ENCODE measurements at places on chromosomes 6 and 20.
A peak's percentile ranks its signal among the peaks of the same experiment; 100 is the strongest.

GRCh38 chr20:48897305-48898010 lies 24.1 kb upstream of the ARFGEF2 start:
- no peak for DNase-seq

DNA sequence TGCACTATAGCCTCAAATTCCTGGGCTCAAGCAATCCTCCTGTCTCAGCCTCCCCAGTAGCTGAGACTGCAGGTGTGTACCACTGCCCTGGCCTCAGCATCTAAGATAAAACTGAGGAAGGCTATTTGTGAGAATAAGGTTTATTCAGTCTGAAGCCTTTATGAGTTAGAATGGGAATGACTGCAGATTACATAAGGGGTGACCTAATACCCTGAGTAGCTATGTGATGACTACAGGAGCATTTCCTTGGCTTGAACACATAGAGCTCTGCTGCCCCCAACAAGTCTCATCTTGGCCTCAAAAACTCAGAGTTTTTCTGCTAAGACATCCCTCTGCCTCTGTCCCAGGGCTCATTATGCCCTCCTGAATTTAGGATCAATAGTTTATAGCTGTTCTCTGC lies 7.6 kb downstream of the GSS start:
- DNase-seq = no peak

DNA sequence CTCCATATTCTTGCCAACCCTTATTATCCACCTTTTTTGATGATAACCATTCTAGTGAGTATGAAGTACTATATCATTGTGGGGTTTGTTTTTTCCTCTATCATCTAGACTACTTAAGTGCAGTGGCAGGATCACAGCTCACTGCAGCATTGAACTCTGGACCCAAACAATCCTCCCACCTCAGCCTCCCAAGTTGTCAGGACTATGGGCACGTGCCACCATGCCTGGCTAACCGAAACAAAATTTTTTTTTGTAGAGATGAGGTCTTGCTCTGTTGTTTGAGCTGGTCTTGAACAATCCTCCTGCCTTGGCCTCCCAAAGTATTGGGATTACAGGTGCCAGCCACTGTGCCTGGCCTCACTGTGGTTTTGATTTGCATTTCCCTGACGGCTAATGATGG lies 67.5 kb downstream of the TRPC4AP start:
- no peak for DNase-seq

GRCh38 chr20:21232546-21233280 lies 70.4 kb upstream of the XRN2 start:
- no peak for DNase-seq

- DNase-seq = no peak
Measured at GRCh38 chr20:53130795-53131194, 158.6 kb downstream of the TSHZ2 start.

DNA sequence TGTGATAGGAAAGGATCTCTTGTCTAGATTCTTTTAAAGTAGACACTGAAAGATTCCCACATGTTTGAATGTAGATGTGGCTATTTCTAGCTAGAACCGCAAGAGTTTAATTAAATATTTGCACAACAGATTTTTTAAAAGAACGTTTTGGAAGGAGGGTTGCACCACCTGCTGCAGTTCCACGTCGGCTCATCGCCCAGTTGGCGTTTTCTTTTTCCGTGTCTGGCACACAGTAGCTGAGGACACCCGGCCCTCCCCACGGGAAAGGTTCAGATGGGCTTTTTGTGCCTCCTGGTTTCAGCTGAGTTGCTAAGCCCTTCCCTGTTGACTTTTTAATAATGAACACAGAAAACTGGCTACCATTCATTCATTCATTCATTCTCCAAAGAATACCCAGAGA lies 41.8 kb upstream of the DOK5 start:
- no peak for DNase-seq

GRCh38 chr20:1618954-1619540 lies 762 bp downstream of the SIRPB1 start:
- no peak for DNase-seq

DNA sequence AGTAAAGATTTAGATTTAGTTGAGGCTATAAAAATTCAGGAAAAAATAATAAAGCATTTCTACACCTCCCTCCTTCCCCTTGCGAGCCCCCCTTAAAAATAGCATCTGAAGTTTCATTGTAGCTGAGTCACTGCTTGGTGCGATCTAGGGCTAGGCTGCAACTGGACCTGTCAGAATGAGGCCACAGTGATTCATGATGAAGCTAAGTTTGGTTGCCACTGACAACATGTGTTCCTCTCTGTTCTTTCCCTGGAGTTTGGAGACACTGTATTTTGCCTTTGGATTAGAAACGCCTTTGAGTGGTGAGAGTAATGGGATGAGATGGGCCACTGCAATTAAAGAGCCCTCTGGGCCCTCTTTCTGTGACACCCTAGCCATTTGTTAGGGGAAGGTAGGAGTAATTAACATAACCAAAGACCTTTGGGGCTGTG lies 334.1 kb downstream of the NRN1 start:
- no peak for DNase-seq

GRCh38 chr6:144286503-144287393 lies 1.6 kb downstream of the UTRN start:
- DNase-seq = peak; percentile 70

DNA sequence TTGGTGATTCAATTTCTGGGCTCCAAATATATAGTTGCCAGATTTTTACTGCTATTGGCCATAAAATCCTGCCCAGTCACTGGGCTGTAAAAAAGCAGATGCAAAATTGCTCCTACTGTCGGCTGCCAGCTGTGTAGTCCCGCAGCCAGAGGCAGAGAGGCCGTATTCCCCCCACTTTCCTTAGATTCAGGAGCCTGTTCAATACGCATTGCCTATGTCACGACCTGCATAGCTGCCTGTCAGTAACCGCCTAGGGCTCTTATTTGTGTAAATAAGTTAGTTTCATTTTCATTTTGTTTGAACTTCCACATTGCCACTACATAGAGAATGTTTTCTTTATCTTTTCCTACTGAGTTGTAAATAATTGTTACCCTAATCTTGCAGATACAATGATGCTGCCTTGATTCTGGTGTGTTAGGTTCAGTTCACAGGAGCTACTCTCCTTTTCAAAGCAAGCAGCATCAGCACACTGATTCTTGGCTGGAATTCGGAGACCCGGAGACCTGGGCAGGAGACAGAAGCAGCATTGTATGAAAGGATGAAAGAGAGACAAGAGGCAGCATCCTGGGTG lies 46.0 kb upstream of the UST start:
- DNase-seq = no peak

GRCh38 chr6:1031720-1032119 lies 280.2 kb upstream of the FOXQ1 start:
- no peak for DNase-seq

DNA sequence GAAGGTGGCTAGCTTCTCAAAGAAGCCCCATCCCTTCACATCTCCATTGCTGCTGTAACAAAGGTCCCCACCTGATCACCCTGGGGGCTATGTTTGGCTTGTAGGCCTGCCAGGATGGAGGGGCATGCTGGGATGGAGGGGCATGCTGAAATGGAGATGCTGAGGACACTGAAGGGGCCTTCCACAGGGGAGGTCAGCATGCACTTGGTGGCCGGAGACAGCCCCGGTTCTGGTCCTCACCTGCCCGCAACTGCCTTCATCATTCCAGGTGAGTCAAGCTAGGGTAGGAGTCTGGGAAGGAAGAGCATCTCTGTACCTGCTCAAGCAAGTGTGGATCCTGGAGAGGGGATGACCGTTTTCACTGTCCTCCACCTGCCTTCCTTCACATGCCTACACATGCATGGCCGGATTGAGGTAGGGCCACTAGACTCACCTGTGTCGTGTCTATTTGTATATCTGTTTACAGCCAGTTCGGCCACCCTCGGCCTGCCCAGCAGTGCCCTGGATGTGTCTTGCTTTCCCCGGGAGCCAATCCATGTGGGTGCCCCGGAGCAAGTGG lies 6.0 kb downstream of the L3MBTL1 start:
- no peak for DNase-seq

DNA sequence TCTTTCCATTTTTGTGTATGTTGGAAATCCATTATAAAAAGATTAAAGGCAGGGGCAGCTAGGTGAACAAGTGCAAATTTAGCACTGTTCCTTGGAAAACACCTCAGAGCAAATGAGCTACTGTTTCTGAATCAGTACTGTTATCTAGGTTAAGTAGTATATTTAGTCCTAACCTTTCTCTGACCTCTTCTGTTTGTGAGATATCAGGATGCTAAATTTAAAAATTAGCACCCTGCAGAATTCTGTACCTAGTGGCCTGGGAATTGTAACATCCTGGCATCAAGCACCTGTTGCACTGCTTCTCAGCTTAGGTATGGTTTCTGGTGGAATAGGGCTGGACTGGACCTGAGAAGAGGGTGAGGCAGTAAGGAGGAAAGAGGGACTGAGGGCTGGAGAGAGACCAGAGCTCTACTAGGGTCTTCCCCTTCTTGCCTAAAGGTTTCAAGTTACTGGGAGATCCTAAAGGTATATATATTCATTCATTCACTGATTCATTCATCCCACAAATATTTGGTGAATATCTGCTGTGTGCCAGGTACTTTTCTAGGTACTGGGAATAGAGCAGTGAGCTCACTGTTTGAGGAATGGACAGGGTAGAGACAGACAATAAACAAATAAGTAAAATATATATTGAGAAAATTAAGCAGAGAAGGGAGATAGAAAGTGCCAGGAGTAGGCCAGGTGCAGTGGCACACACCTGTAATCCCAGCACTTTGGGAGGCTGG lies 5.2 kb downstream of the ZNF76 start:
- DNase-seq = no peak

GRCh38 chr6:78605909-78606446 lies 261.4 kb upstream of the IRAK1BP1 start:
- no peak for DNase-seq

Measured in large intestine (tissue), 12 donors.